ENCODE measurements at places on chromosomes 6 and 20.

DNA sequence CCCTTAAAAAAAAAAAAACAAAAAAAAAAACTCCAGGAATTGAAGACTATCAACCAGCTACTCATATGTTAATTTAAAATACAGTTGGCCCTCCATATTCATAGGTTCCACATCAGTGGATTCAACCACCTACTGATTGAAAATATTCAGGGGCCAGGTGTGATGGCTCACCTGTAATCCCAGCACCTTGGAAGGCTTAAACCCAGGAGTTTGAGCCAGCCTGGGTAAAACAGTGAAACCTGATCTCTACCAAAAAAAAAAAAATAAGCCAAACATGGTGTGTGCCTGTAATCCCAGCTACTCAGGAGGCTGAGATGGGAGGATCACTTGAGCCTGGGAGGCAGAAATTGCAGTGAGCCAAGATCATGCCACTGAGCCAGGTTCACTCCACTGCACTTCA lies 72.4 kb upstream of the SMIM8 start:
- no peak for DNase-seq

- no peak for DNase-seq
Observed at GRCh38 chr20:47789764-47790579, 4.7 kb upstream of the SULF2 start.

DNA sequence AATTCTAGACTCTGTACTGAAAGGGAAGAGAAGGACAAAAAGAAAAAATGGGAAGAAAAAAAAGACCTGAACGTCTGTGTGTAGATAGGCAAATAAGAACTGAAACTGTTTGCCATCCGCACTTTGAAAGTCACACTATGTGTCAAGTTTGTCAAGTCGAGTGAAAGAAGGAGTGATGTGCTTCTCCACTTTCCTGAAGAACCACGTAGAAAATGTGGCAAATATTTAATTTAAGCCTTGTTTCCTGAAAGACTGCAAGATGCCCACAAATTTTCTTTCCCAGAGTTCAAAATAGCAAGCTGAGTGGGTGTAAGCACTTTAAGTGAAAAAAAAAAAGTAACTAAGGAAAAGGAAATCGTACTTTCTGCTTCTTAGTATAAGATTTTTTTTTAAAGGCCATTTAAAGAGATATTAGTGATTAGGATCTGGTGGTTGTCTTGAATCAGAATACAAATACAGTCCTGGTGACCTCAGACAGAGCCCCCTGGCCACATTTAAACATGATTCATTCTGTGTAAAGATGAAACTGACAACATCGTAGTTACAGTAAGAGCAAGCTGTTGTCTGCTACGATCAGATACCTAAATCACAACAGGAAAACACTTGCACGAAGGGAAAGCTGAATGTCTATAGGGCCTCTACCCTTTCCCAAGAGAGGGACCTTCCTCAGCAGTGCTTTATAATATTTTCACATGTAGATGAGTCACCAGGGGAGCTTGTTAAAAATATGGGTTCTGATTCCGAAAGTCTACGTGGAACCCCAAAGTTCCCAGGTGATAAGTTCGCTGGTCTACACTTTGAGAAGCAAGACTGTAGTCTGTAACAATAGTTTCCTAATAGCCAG lies 102.3 kb downstream of the HIVEP2 start:
- DNase-seq: no peak

GRCh38 chr20:8524101-8525016 lies 392.3 kb downstream of the PLCB1 start:
- DNase-seq: no peak

DNA sequence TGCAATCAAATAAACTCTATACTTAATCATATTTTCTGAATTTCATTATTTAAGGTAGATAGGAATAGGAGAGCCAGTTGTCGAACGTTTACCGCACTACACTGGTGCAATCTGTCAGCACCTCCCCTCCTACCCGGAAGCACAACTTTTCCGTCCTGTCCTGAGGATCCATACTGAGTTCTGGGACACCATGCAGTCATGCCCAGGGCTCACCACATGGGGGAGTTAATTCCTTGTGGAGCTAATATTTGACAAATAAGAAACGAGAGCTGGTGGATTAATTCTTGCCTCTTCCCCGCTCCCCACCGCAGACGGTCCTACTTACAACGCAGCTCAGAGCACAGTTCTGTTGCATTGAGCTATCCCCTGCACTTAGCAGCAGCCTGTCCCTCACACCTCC lies 107.7 kb upstream of the RALGAPA2 start:
- DNase-seq: no peak

DNA sequence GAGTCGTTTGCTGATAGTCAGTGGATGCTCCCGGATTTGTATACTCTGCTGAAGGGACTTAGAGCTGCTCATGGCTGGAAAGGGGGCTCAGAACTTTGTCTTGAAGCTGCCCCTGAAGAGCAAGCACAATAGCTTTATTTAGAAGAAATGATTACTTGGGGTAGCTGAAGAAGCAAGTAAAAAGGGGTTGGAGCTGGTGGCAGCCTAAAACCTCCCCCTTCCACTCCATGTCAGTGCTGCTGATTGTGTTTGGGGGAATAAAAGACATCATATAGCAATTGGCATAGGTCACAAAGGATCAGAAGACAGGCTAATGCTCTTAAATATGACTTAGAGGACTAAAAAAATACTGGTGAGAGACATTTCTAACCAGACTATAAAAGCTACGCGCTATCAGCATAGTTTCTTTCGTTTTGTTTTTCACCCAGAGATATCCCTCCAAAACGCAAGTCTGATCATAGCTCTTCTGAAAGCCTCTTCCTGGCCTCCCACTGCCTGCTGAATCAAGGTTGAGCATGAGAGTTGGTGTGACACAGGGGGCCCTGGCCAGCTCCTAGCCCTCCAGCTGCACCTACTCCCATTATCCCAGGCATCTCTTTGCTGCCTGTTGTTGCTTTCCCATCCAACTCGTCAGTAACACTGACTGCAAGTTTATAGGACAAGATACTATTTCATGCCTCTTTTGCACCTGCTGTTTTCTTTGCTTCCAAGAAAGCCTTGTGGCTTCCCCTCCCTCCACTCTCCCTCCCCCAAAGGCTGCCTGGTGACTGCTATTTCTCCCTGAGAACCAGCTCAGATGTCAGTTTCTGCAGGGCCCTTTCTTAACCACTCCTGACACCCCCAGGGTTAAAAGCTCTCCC lies 33.9 kb upstream of the SGK1 start:
- DNase-seq: no peak

DNA sequence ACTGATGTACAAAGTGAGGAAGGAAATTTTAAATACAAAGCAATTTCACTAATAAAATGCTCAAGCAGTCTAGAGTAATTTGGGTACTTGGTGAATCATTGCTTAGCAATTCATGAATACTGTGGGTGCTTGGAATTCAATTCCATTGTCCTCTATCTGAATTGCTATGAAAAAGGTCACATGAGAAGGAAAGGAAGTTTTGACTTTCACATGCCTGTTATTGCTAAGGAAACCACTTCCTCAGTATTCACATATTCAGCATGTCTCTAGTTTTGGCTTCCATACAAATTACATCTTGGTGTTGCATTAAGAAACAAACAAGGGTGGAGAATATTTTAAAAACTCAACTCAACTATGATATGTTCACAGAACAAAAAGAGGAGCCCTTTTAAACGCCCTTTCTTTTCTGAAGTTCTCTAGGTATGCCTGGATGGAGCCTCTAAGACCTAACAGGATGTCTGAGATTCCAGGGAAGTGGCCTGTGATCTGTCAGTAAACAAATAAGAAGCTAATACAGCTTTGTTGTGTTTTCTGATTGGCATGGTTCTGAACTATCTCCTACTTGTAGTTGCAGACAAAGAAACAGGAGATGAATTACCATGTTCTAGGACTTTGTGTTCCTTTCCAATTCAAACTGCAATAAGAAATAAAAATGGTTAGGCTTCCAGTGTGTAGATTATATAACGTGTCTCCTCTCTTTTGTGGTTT lies 190.4 kb downstream of the OGFRL1 start:
- DNase-seq: no peak

- DNase-seq: no peak
Observed at GRCh38 chr20:61311656-61312387, 59.8 kb downstream of the CDH4 start.

- no peak for DNase-seq
Observed at GRCh38 chr6:80163754-80164187, 57.3 kb downstream of the BCKDHB start.

DNA sequence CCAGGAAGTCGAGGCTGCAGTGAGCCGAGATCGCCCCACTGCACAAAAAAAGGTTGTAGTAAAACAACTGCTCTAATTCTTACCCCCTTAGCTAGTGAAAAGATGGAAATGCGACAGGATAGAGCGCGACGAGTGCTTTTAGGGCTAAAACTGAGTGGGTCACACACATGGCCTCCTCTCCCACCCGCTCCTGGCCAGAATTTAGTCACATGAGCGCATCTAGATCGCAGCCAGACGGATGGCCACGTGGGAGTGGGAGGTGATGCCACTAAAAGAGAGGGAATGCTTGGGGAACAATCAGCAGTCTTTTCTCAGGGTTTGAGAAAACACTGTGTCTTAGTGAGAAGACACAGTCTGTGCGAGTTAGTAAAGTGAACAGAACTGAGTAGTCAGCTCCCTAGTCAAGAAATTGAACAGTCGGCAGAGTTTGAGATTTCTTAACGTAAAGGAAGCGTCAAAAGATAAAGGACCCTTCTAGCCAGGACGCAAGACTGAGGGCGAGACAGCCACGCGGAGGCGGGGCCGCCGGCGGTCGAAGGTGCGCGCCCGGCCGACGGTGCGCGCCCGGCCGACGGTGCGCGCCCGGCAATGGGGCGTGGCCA lies 664 bp upstream of the ACTR5 start:
- no peak for DNase-seq

DNA sequence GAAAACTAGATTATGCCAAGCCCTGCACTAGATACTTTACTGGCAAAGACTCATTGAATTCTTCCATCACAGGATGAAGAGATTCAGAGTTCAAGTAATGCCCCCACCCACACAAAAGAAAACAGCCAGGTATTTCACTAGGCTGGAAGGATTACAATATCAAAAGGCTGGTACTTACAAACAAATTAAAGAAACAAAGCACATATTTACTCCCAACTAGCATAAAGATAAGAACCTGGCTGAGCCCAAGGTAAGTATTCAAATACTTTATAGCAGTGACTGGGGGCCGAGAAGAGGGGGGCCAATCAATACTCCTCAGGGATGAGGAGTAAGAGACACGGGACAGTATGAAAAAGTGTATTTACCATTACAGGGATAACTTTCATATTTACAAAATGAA lies 3.7 kb downstream of the ACOT8 start:
- no peak for DNase-seq

DNA sequence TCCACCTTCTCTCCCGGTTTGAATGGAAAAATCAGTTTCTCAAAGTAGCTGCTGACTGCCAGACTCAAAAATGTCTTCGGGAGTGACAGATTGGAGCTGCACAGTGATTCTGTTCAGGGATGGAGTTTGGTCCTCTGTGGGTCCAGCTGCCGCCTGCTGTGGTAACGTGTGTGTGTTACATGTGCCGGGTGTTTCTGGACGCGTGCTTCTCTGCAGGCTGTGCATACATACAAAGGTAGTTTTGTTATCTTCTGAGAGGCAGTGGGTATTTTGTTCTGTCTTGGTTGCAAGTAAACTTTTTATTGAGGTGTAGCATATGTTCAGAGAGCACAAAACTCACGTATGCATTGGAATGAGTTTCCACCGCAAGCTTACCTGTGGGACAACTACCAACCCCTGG lies 41.3 kb upstream of the NAA20 start:
- DNase-seq: no peak

DNA sequence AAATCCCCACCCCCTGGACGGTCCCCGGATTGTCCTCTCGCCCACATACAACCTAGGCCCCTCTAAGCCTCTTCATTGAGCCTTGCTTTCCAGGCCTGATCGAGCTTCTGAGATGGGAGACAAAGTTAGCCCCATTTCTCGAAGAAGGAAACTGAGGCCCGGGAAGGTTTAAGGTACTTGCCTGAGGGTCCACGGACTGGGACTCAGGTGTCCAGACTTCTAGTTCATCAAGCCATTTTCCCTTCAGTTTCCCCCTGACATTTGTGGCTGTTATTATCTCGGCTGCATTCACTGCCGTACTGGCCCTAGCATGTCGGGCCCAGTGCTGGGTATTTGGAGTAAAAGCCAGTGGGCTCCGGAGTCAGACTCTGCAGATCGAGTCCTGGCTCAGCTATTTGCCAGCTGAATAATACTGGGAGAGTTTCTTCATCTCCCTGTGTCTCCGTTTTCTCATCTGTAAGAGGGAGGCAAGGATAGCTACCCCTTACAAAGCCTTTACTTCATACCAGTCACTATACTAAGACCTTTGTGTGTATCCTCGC lies 633 bp downstream of the RPRD1B start:
- DNase-seq: no peak

DNA sequence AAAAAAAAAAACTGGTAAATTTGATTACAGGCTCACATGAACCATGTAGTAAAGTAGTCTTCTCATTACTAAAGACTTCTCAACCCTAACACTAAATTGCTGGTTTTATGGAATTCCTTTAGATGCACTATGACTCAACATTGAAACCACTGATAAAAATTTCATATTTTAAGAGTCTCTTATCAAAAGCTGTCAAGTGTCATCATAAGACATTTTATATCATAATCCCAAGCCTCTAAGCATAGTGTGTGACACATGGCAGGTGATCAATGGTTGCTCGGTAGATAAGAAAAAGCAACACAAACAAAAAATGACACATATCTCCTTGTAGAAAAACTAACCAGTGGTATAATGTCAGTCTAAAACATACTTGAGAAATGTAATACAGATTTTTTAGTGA lies 258.4 kb downstream of the RNGTT start:
- DNase-seq: no peak

DNA sequence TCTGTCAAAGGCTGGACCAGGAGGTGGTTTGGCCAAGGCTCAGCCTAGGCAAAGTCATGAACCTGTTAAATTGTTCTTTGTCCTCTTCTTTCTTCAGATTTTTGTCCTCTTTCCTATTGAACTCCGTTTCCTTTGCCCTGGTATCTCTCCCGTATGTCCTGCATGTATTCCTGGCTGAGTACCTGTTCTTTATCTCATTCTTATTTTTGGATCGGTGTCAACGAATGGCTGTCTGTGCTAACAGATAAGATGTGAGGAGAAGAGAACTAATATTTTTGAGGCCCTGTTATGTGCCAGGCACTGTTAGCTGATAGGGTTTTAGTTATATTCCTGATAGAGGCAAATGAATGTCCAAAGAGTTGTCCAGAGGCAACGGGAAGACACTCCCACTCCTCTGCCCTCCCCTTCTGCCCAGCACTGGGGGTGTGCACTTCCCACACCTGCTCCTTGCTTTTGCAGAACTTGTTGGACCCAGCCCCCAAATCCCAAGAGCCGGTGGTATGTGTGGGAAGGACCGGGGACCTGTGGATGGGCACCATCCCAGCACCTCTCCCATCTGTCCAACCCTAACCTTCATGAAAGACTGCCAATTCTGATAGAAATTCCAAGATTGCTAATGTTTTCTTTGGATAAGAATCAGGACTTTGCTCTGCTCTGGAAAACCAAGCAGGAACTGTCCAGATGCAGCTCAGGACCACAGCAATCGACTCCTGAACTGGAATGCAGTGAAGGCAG lies 20.6 kb downstream of the MMP24OS start:
- DNase-seq: no peak
